ENCODE measurements at places on chromosomes 13 and 19. TPM values are rescaled to one million over a fixed set of nuclear protein-coding genes. Genes with fewer than 3 reads are reported as not detected.

MCEMP1 gene
- not detected for total RNA-seq

DNA sequence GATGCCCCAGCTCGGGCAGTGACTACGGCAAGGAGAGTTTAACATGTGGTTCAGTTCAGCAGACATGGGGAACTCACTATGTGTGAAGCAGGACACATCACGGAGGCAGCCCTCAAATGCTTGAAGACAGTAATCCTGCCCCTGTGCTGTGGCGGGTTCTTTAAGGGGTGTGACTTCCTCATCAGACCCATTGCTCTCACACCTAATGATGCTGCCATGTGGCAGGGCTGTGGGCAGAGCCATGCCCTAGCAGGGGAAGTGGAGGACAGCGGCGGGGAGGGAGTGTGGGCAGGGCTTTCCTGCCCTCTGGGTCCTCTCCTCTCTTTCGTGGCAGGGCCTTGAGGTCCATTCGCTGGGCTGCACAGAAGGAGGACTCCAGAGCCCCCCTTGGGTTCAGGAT lies 131.1 kb upstream of the GJB6 start:
- DNase-seq, result no peak

ZNF546 gene
- total RNA-seq, result 9.3 TPM

DNA sequence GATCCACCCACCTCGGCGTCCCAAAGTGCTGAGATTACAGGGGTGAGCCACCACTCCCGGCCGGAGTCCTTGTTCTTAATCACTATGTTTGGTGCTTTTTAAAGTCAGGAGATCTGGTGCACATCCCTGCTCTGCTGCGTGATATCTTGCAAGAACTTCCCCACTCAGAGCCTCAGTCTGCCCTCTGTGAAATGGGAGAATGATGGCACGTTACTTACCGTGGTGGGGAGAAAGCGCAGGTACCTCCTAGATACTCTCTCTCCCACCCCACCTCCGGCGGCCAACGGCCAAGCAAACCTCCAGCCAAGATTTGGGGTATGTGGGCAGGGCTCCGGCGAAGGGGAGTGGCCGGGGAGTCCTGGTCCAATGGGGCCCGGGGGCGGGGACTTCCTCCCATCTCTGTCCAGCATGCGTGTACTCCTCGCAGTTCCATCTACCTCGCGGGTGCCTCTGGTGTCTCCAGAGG lies at the start of gene RYR1:
TSS of gene RYR1 (plus strand) at position 424 of the 466 bp plus-strand sequence. CDS start 139 bp downstream, outside the sequence.
- peak; percentile 47 for DNase-seq

DNA sequence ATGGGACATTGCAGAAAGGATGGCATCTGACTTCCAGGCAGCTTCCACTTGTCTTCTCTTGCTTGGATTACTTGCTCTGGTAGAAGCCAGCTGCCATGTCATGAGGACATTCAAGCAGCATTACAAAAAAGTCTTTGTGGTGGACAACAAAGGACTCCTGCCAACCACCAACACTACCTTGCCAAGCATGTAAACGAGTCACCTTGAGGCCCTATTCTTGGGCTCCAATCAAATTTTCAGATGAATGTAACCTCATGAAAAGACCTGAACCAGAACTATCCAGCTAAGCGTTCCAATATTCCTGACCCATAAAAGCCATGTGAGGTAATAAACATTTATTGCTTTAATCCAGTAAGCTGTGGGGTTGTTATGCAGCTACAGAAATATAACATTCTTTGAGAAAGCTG lies 12.5 kb downstream of the PROSER1 start:
- DNase-seq, result no peak

ZNF304 gene
- total RNA-seq, result 15.3 TPM

DNA sequence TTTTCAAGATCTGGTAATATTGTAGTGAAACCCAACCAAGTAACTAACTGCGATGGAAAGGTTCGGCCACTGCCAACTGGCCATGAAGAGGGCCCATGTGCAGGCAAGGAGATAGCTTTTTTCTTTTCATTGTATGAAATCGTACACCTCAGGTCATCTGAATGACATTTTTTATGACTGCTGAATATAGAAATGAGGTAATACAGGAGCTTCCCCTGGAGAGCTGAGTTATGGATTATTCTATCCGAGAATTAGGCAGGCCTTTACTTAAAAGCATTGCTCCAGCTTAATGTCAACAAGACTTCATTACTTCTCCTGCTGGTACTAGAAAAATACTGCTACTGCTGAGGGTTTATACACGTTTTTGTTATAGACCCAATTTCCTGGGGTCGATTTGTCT lies 1215.6 kb downstream of the EFNB2 start:
- no peak for DNase-seq

GRCh38 chr13:84684048-84684662 lies 801.9 kb upstream of the SLITRK1 start:
- no peak for DNase-seq

KIRREL2 gene
- 2.9 TPM for total RNA-seq

All from activated naive CD8-positive, alpha-beta T cell treated with anti-CD3 and anti-CD28 coated beads, Interleukin-2, amount 10 ng/mL, durations not matched to agents 7 days and 5 days (primary cell).